ENCODE measurements at places on chromosomes 3 and 15.

- DNase-seq: no peak
Measured at GRCh38 chr3:32009957-32010356, 28.4 kb downstream of the ZNF860 start.

GRCh38 chr3:194867270-194867983 is 181.7 kb downstream of the FAM43A start:
- DNase-seq: no peak

GRCh38 chr3:143367171-143367570 is 247.6 kb downstream of the CHST2 start:
- no peak for DNase-seq

GRCh38 chr15:67735896-67736295 is 89.4 kb upstream of the SKOR1 start:
- DNase-seq: no peak

- DNase-seq: no peak
Measured at GRCh38 chr3:68751888-68752287, 180.5 kb downstream of the TAFA4 start.

DNA sequence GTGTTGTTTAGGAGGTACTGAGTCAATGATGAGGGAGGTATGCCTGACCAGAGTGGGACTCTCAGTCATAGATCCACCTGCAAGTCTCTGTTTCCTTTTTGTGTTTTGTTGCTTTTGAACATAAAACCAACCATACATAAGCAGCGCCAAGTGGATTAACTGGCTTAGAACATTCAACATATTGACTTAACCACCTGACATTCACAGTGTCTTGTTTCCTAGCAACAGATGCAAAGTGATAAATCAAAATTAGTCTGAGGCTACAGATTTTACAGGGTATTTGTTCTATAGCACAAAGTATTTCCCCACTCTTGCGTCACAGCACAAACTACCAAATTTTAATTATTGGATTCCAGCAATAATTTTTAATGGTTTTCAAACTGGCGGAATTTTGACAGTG is 283.8 kb downstream of the BBX start:
- DNase-seq: no peak

GRCh38 chr3:46480491-46481195 is 15.9 kb upstream of the LTF start:
- DNase-seq: no peak

- DNase-seq: no peak
Measured at GRCh38 chr3:184780981-184781515, 30.9 kb upstream of the VPS8 start.

DNA sequence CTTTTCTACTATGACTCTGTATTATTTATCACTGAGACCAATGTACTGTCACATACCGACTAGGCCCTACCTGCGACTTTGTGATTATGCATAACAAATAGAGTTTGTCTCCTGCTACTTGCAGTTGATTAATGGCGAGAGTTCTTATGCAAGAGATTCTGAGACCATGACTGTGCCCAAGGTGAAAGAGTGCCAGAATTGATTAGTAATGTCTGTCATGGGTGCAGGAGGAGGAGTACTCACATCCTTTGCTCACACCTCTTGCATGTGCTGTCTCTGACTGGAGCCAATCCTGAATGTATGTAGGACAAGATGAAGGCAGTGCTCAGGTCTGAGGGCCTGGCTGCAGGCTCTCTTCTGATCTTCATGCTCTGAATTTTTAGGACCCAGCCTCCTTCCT is 260.7 kb downstream of the THSD4 start:
- no peak for DNase-seq

- DNase-seq: no peak
Measured at GRCh38 chr3:148606979-148607378, 90.7 kb upstream of the AGTR1 start.

DNA sequence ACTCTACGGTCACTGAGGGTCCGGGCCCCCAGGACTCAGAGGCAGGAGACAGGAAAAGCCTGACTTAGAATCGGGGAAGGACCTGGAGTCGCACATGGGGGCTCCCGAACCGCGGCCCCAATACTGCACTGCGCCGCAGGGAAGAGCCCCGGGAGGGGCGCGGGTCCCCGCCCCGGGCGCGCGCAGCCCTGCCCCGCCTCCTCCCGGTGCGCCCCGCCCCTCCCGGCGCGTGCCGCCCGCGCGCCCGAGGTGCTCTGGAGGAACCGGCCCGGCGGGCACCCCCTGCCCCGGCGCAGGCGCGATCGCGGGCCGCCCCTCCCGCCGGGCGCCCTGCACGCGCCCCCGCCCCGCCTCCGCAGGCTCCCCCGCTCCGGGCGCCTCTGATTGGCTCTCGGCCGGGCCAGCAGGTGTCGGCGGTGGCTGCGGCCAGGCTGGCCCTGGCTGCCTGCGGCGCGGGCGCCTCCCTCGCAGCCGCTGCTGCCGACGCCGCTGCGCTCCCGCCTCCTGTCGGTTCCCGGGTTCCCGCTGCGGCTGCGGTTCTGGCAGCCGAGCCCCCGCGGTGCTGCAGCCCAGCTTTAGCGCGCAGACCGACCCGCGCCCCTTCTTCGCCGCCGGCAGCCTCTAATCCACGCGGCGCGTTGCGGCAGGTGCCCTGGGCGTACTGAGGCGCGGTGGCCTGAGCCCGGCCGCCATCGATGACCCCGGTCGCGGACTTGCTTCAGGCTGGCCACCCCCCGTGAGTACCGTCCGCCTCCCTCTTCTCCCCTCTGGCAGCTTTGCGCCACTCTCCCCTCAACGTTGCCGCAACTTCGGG is at the start of gene MYRIP:
Gene MYRIP (plus strand): TSS at position 429 of the 814 bp plus-strand sequence. CDS start 91,208 bp downstream, outside the sequence.
- DNase-seq: no peak

- DNase-seq: no peak
Measured at GRCh38 chr3:172904711-172905373, 154.3 kb downstream of the ECT2 start.

GRCh38 chr15:95987886-95988573 is 342.5 kb upstream of the NR2F2 start:
- no peak for DNase-seq

DNA sequence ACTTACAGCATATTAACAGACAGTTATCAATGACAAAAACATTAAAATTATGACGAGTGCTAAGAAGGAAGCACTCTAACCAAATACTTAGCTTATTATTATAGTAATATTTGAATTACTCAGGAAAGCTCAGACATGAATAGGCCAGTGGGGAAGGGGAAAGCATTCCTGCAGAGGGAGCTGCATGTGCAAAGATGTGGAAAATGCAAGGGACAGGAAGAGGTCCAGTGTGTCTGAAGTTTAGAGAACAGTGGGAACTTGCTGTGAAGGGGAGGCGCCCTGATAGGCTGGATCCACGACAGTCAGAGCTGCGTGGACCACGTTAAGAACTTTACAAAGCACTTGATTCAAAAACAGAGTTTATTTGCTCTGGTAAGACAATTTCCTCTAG is 1.2 kb upstream of the SPICE1 start:
- no peak for DNase-seq

DNA sequence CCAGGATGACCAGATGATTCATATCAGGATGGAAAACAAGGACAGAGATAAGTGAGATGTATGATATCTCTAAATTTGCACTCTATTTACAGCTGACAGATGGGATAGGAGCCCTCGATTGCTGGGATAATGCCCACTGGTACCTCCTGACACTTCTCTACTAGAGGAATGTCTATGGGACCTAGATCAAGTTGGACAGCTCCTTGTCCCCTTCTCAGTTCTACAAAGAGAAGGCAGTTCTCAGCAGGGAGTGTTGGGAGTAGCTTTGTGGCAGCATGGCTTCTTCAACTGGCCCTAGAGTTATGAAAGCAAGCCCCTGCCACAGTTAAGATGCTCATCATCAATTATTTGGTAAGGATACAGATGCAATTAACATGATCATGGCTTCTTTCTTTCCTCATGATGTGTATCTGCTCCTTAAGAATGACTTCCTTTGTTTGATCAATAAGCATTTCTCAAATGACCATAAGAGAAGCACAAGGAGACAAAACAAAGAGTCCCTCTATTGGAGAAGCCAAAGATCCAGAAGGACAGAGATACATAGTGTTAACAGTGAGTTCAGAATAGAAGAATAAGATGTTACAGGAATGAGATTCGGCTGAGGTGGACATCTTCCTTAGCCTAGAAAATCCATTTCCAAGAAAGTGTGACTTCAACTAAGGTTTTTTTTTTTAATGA is 481.3 kb downstream of the NAALADL2 start:
- no peak for DNase-seq

GRCh38 chr3:124635169-124635539 is 95.1 kb upstream of the UMPS start:
- DNase-seq: no peak

GRCh38 chr15:52103217-52104207 is 9.1 kb downstream of the BCL2L10 start:
- peak; percentile 78 for DNase-seq

- no peak for DNase-seq
Measured at GRCh38 chr3:169661361-169662131, 2.0 kb downstream of the MECOM start.

- DNase-seq: no peak
Measured at GRCh38 chr15:90189781-90190467, 11.2 kb upstream of the SEMA4B start.

- peak; percentile 65 for DNase-seq
Measured at GRCh38 chr15:78004919-78005634, 72.4 kb downstream of the TBC1D2B start.

DNA sequence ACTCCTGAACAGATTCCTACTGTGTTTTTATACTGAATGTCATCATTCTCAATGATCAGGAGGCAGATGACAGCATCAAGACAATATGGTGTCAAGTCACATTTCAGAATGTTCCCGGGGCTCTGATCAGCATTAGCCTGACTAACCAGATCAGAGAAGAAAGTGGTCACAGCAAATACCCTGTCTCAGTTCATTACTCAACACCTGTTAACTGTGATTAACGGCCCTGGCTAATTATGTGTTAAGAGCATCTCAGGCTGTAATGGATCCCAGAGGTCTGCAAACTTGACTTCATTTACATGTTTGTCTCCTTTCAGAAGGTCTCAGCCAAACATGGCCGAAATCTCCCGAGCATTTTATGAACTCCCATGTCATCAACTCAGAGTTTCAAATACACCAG is 833.7 kb downstream of the FHIT start:
- no peak for DNase-seq

DNA sequence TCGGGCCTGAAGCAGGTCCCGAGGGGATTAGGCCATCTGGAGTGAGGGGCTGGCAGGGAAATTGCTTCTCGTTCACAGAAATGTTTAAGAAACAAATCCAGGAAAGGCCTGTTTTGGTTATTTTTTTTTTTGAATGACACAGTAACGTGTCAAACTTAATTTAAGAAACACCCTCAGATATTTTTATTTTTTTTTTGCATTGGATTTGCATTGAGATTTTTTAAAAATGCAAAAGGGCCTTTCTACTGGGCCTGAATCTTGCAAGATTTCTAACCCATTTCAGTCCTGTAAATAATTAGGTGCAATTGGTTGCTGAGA is 25.0 kb upstream of the KLF13 start:
- DNase-seq: no peak

DNA sequence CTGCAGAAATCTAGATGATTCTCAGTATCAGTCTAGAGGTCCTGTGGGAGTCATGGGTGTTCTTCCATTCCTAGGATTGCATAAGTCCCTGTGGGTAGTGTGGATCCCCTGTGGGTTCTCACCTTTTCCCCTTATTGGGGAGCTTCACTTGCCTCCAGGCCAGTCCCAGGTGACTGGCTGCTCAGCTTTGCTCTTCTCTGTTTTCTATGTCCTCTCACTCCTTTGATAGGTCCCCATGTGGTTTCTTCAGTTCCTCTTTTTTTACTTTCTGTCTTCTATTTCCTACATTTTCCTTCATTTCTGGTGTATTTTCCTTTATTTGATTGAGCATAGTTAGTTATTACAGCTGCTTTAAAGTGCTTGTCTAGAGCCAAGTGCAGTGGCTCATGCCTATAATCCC is 10.9 kb downstream of the TEX55 start:
- DNase-seq: no peak

- DNase-seq: no peak
Measured at GRCh38 chr3:56878074-56878473, 76.3 kb upstream of the ARHGEF3 start.

- peak; percentile 98 for DNase-seq
Measured at GRCh38 chr3:101676765-101677435, at the start of gene ZBTB11. ZBTB11 (minus strand) TSS chr3:101677132; CDS start chr3:101676914, 218 bp downstream.

DNA sequence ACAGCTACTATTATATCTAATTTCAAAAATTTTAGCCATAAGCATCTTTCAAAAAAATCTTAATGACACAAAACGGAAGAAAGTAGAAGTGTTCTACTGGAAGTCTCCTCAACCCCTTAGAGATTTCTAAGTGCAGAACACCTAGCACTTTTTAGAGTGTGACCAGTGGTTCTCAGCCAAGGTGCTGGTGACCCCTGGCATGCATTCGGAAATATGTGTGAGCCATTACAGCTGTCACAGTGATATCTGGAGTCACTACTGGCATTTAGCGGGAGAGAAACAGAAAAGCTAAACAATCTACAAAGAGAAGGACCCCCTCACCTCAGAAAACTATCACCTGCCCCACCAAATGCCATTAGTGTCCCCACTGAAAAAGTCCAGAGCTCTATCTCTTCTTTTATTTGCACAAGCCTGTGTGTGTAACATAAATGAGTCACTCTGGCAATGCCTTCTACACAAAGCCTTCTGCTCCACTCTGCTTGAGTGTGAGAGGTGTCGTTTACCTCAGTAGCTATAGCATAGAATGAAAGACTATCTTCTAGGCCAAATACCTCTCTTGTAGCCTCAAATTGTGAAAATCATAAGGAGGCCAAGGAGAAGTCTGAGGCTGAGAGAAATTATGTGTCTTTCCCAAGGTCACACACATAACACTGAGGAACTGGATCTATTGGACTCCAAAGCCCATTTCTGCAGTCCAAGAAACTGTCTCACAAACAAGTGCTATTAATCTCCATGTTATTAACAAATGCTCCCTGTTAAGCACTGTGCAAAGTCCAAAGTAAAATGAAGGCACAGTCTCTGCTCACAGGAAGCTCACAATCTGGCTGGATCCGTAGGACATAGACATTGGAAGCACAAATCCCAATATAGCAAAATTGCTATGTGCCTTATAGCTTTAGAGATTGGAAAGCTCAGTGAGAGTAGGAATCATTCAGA is 28.5 kb upstream of the KCNMB2 start:
- no peak for DNase-seq

GRCh38 chr15:98501632-98502031 is 146.7 kb upstream of the IGF1R start:
- DNase-seq: no peak

DNA sequence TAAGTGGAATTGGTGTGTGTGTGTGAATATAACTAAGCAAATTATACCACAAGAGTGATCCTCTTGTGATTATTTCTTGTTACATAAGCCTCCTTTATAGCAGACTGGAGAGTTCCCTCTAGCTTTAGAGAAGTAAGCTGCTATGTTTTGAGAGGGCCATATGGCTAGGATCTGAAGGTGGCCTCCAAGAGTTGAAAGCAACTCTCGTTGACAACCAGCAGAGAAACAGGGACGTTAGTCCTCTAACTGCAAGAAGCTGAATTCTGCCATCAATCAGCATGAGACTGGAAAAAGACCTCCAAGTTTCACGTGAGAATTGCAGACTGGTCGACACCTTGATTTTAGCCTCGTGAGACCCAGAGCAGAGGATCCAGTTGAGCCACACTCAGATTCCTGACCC is 278.5 kb upstream of the ZNF717 start:
- DNase-seq: no peak

DNA sequence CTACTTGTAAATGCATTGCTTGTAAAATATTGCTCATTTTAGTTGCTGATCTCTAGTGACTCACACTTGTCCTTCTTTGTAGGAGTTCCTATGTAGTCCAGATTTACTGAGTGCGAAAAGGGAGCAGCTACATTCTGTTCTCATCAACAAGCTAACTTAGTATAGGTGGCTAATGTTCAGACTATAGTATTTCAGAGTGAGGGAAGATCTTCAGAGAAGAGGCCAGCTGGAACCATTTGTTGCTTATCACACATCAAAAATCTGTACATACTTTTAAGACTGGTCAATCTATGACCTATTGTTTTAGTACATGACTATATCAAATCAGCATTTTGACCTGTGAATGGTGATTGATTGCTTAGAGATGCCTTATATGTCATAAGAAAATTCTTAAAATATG is 71.3 kb upstream of the THSD4 start:
- DNase-seq: no peak
